ENCODE measurements at places on chromosomes 11 and 22.

- no peak for DNase-seq
Observed at GRCh38 chr11:27276141-27276540, 86.9 kb downstream of the CCDC34 start.

- no peak for DNase-seq
Observed at GRCh38 chr22:39724857-39725256, 154.3 kb downstream of the CACNA1I start.

DNA sequence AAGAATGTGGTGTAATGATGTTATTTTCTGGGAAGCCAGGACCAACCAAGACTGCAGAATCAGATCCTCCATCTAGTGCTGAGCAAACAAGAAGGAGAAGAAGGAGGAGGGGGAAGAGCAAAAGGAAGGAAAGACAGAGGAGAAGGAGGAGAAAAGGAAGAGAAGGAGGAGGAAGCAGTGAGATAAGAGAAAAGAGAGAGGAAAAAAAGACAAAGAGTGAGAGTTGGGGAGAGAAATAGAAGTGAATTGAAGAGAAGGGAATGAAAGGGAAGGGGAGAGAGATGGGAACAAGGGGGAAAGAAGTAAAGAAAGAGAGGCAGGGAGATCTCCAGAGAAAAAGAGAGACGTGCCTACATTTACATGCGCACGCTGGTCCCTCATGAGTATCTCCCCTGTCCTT lies 153.5 kb downstream of the MN1 start:
- DNase-seq = no peak

- DNase-seq = no peak
Observed at GRCh38 chr11:28976801-28977145, 868.6 kb downstream of the METTL15 start.

DNA sequence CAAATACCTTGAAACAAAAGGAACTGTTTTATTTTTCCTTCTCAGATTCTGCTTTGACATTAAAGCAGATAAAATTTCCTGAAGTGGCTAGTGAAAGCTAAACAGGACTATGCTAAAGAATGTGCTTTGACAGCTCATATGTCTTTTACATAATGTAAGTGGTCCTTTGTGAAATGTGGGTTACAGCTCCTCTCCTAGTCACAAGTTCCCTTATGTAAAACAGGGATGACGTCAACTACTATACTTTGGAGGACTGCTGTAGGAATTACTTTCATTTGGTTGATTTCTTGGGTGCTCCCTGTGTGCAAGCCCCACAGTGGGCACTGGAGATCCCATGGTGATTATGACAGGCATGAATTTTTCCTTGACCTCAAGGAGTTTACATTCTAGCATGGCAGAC lies 216.6 kb upstream of the NARS2 start:
- DNase-seq = no peak

DNA sequence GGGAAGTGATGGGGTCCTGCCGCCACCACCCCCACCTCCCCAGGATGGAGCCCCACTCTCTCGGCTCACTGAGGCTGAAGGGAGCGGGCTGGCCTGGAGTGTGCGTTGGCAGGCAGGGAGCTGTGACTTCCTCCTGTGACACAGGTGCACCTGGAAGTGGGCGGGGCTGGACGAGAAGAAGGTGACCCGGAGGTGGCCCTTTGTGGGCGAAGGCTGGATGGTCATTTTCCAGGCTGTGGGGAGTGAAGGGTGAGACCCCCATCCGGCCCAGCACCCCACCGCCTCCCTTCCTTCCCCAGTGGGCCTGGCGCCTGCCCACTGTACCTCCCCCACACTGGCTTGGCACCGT lies 15.3 kb downstream of the IL17REL start:
- no peak for DNase-seq

GRCh38 chr22:20206709-20207215 lies 55.9 kb upstream of the CCDC188 start:
- DNase-seq = no peak

DNA sequence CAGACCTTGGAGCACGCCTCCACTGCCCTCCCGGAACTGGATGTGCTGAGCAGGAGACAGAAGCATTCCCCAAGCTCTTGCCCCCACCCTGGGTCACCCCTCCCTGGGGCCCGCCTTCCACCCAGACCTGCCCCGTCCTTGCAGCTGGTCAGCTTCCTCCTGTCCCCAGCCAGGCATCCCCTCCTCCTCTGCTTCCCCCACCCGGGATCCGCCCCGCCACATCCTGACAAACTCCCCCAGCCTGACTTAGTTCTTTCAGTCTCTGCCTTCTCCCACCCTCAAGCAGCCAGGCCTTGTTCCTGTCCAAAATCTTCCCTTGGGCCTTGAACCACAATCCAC lies 1.1 kb upstream of the PLXNB2 start:
- DNase-seq = no peak

DNA sequence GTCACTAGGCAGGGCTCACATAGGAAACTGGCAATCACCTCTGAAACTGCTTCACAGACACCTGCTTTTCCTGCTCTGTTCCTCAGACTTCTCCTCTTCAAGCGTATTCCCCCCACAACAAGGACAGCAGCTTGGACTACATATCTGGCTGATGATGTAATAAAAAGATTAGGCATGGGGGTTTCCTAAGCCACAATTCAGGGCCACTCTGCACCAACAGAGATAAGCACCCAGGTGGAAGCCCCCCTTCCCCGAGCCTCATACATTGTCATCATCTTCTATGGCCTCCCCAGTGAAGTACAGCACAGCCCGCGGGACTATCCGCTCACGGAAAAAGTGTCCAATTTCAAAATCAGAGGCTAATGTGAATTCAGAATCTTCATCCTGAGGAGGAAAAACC lies 25.0 kb upstream of the PHLDA2 start:
- no peak for DNase-seq

GRCh38 chr22:47280301-47280700 lies 517.9 kb downstream of the TBC1D22A start:
- no peak for DNase-seq

DNA sequence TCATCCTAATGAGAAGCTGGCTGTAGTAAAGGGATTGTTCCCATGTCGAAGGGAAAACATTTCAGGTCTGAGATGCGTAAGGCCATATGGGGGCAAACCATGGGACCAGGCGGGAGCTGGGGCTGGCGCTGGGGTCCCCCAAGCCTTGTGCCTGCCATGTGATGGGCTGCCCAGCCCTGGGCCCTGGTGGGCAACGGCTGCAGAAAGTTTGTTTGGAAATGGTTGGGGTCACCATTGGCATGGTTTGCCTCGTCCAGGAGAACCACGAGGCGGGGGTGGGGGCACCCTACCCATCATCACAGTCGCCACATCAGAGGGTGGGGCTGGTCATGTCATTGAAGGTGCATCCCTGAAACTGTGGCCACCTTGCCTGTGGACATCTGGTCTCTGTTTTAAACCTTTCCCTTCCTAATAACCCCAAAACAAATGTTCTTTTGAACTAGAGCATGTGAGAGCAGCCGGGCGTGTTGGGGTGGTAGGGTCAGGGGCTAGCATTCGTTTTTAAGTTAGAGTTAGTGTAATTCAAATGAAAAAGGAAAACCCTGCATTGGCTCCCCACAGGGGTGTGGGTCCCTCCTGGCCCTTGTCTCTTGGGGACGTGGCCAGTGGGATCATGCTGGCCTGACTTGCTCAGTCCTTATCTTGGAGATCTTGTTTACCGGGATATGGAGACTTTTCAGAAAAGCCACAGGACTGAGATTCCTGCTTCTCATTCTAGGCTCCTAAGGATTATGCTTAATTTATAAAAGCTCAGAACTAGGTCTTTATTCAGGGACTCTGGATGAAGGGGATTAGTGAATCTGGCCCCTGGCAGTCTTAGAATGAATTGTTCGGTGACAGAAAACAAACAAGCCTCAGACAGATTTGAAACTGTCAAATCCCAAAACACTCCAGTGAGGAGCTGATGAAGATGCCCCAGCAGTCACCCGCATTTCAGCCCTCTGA lies 98.5 kb downstream of the CTTN start:
- DNase-seq = no peak

GRCh38 chr11:10038521-10039302 lies 255.3 kb downstream of the SBF2 start:
- no peak for DNase-seq

DNA sequence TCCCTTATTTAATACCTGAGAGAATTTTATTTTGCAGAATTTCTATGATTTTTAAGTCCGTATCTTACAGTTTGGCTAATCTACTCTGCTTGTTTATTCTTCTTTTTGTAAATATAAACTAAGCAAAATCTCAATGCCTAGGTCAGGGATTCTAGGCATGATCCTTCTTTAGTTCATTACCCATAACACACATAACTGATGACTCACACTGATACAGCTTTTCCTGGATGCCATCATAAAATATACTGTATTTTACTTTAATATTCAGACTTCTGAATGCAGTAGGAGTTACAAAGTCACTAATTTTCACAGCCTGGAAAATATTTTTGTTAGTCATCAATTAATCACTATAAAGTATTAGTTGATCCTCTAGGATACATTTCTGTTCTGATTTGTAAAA lies 898.2 kb upstream of the RAG2 start:
- DNase-seq = no peak

DNA sequence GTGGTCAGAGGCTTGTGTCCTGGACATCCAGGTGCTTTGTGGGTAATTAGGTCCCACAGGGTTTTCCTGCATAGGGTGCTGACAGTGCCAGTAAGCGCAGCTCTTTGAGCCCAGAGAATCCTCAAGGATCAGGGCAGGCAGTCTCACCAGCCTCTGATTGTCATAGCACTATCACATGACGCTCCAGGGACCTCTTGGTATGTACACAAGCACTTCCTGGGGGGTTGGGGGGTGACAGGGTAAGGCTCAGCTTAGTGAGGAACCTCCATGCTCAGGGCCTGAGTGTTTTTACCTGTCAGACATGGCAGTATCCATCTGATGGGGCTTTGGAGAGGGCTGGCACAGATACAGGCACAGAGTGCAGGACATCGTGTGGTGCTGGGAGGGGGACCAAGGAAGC lies 27.9 kb upstream of the SUSD2 start:
- DNase-seq = peak; percentile 33

DNA sequence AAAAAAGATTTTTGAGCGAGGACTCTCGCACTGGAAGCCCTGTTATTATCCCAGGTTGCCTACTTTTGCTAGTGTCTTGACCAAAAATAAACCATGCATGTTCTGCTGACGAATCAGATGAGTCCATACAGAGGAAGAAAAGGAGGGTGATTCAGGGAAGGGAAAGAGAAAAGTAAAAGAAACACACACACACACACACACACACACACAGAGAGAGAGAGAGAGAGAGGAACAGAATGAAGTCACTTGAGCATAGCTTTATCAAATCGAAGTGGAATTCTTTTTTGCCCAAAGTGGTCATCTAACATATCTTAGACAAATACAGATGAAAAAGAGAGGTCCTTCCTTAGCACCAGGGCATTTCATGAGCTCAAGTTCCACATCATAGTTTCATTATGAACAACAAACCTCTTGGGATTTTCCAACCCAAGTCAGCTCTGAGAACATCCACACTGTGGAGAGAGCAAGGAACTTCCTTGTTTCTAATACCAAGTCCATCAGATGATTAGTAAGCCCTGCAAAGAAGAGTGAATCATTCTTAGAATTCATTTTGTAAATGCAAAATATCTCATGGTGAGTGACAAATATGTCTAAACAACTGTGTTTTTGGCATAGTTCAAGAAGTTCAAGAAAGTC lies 7.7 kb upstream of the MMP12 start:
- no peak for DNase-seq

- no peak for DNase-seq
Observed at GRCh38 chr22:23079240-23079768, 9.0 kb downstream of the GNAZ start.

DNA sequence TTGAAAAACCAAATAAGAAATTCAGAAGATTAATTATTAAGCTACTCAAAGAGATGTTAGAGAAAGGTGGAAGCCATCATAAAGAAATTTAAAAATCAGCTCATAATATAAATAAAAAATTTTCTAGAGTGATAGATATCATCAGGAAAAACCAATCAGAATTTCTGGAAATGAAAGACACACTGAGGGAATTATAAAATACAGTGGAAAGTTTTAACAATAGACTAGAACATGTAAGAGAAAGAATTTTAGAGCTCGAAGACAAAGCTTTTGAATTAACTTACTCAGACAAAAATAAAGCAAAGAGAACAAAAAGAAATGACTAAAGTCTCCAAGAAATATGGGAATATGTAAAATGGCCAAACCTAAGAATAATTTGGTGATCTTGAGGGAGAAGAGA lies 1926.9 kb upstream of the RAG2 start:
- DNase-seq = no peak

- no peak for DNase-seq
Observed at GRCh38 chr22:21587803-21588611, 20.5 kb downstream of the UBE2L3 start.

DNA sequence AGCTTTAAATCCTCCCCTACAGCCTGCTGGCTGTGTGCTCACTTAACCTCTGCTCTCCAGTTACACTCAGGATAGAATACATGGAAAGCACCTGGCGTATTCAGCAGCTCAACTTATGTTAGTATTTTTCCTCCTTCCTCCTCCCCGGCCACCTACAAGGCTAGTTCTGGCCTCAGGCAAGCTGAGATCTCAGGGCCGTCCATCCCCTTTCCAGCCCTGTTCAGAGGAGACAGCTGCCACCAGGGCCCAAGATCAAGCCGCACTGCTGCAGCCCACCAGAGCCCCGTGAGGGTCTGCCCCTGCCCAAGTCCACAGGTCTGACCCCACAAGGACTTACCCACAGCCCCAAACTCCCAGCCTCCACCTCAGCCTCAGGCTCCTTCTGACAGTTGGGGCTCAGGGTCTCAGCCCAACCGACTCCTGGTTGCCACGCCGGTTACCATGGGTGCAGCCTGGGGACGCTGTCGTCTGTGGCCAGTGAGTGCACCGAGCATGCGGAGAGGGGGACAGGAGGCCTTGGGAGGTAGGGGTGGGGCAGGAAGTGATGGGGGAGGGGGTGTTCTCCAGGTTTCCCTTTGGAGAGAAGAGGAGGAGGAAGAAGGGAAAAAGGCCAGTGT lies at the start of gene C11orf16:
Gene C11orf16 (minus strand): TSS at position 384 of the 617 bp plus-strand sequence. CDS start 639 bp downstream, outside the sequence.
- no peak for DNase-seq

DNA sequence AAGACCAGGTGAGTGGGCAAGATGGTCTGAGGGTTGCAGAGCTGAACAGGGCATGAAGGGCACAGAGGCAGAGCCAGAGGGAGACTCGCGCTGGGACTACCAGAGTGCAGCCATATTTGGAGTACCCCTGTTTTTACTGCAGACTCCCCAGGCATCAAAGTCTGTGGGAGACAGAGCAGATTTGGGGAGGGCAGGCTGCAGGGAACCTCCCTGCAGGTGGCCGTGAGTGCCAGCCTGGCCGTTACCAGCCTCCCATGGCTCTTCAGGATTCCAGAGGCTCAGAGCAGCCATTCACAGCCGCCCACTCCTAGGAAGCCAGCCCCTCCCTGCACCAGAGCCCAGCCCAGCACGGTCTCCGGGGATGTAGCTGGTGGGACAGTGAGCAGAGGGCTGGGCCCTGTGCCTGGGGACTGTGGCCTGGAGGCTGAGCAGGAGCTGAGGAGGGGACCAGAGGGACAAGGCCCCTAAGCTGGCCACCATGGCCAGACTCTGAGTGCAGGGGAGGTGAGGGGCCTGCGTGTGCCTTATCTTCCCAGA lies at the start of gene SEPTIN3:
Gene SEPTIN3 (plus strand): TSS at position 334 of the 537 bp plus-strand sequence. CDS start 2,050 bp downstream, outside the sequence.
- DNase-seq = no peak

Measured in activated CD4-positive, alpha-beta T cell treated with anti-CD3 and anti-CD28 coated beads for 4 hours (primary cell).